ENCODE measurements at places on chromosomes 1 and 21. TPM values are rescaled to one million over a fixed set of nuclear protein-coding genes. Genes with fewer than 3 reads are reported as not detected.

Gene LCE1E
- not detected for total RNA-seq

Gene OVAAL
- total RNA-seq, result 0.96 TPM

Gene C1QC
- 124 TPM for total RNA-seq

Gene IFI44L
- total RNA-seq, result 59.0 TPM

Gene WASF2
- total RNA-seq, result 25.3 TPM

Gene ANXA9
- total RNA-seq, result not detected

Gene RAP1GAP
- 2.2 TPM for total RNA-seq

Gene NTPCR
- total RNA-seq, result 31.8 TPM

Gene LRRC8D
- total RNA-seq, result 5.5 TPM

Gene CRYBG2
- total RNA-seq, result 7.0 TPM

Gene CD5L
- total RNA-seq, result not detected

Gene S1PR1
- total RNA-seq, result 27.7 TPM

Gene OR2L3
- 3.6 TPM for total RNA-seq

Gene HUNK
- 3.1 TPM for total RNA-seq

Gene LCE1C
- not detected for total RNA-seq

Gene NBL1
- total RNA-seq, result 15.9 TPM

Gene CELF3
- total RNA-seq, result not detected

Data from umbilical cord (tissue), 2 donors.